ENCODE measurements at places on chromosomes 12 and 14.

DNA sequence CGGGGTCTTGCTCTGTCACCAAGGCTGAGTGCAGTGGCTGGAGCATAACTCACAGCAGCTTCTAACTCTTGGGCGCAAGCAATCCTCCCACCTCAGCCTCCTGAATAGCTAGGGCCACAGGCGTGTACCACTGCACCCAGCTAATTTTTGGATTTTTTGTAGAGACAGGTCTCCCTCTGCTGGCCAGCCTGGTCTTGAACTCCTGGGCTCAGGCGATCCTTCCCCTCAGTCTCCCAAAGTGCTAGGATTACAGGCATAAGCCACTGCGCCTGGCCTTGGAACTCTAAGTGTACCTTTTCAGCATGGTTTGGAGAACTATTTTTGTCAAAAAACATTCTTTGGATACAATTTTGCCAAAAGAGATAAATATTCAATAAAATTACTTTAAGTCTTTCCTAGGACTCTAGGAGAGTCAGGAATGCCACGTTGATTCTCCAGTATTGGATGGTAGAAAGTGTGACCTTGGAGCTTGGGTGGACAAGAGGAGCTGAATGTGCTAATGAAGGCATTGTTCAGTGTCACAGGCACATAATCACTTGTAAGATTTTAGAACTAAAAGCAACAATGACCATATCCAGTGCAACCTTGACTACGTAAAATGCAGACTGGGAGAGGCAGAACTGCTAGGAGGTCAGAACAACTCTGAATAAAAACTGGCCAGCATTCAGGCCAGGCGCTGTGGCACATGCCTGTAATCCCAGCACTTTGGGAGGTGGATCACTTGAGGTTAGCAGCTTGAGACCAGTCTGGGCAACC lies 2.8 kb downstream of the SRSF9 start:
- no peak for DNase-seq

GRCh38 chr12:94200069-94200468 lies 51.7 kb downstream of the PLXNC1 start:
- DNase-seq: no peak

DNA sequence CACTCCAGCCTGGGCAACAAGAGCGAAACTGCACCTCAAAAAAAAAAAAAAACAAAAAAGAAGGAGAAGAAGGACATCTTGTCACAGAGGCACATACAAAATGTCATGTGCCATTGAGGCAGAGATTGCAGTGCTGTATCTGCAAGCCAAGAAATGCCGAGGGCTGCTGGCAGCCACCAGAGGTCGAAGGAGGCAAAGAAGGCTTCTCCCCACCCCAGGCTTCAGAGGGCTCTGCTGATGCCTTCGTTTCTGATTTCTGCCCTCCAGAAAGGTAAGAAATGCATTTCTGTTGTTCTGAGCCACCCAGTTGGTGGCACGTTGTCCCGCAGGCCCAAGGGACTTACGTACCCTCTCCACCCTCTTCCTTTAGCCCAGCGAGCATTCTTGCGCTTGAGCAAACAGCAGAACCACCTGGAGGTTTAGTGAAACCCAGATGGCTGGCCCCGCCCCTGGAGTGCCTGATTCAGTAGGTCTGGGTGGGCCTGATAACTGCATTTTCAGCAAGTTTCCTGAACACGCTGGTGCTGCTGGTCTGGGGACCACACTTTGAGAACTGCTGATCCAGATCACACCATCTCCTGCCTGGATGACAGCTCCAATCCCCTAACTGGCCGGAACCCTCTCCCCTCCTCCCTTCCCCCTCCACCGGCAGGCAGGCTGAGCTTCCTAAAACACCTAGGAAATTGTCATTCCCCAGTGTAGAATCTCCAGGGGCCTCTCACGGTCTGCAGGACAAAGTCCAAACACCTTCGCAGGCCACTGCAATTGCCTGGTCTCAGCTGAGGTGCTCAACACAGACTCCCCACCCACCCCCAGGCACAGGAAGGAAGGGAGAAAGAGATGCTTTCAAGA lies 21.1 kb upstream of the SCARB1 start:
- no peak for DNase-seq

DNA sequence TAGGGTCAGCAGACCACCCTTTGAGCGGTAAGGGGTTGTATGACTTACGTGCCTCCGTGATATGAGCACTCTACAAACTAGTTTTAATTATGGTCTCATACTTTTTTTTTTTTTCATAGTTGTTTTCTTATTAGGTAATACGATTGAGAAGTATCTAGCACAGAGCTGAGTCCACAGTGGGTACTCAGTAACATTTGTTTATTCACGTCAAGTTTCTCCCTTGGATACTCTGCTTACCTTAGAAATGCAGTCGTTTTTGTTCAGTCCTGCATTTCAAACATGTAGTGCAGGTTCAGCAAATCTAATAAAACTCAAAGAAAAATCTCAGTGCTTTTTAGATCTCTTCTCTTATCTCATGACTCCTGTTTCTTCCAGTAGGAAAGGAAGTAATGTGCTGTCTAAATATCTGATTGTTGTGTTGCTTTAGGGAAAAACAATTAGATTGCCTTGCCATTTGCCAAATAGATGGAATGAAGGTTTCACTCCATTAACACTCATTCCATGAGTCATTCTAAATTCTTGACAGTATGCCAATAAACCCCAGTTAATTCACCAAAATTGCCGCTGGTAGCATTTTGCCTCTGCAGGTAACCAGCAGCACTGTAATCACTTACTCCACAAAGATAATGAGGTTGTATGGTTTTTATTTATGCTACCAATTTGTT lies 118.9 kb downstream of the PTCSC3 start:
- DNase-seq: no peak

GRCh38 chr12:129614221-129614885 lies 289.5 kb downstream of the TMEM132D start:
- no peak for DNase-seq

DNA sequence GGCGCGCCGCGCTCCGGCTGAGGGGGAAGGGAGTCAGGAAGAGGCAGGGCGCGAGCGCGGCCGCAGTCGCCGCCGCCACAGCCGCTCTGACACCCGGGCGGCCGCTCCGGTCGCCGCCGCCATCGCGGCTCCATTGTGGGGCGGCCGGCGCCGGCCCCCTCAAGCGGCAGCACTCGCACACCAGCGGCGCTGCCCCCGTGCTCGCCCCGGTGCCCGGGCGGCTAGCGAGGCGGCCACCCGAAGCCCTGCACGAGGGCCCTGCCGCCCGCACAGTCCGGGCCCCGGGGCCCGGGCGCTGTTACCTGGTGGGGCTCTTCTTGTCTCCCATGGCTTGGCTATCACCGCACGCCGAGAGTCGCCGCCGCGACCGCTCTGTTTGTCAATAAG lies 202 bp downstream of the YAF2 start:
- no peak for DNase-seq

DNA sequence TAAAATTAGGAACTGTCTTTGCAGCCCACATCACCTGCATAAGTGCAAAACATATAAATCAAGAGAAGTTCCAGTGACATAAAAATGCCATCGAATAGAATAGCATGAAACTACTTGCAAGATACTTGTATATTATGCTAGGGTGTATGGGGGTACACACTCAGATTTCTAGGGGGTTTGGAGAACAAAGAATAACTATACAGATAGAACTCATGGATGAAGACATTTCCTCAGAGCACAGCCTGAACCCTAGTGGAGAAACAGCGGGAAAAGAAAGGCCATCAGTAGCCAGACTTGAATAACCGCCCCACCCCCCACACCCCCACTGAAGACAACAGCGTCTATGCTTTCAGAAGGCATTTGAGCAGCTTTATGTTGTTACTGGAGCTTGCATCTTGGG lies 425.8 kb downstream of the NPAS3 start:
- no peak for DNase-seq
